Activated CD8-positive, alpha-beta memory T cell treated with anti-CD3 and anti-CD28 coated beads for 1 hour (primary cell): ENCODE measurements at places on chromosomes 3 and 15.

DNA sequence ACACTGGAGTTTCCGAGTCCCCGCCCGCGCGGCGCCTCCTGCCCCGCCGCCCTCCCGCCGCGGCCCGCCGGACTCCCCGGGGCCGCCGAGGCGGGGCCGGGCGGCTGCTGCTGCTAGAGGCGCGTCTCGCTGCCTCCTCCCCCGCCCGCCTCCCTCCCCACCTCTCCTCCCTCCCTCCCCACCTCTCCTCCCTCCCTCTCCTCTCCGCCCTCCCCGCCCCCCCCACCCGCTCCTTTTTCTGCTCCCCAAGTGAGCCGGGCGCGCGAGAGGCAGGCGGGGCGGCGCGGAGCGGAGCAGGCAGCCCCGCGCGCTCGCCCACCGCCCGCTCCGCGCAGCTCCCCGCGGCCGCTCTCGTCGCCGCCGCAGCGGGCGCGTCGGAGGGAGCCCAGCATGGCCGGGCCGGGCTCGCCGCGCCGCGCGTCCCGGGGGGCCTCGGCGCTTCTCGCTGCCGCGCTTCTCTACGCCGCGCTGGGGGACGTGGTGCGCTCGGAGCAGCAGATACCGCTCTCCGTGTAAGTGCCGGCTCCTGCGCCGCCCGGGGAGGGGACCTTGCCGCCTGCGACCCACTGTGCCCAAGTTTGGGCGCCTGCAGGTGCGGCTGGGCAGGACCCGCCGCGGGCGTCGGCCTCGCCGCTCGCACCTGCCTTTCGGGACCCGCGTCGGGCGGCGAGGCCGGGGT, at the start of gene CACNA2D3:
Gene CACNA2D3 (plus strand): TSS at position 229 of the 679 bp plus-strand sequence.
- DNase-seq: no peak

DNA sequence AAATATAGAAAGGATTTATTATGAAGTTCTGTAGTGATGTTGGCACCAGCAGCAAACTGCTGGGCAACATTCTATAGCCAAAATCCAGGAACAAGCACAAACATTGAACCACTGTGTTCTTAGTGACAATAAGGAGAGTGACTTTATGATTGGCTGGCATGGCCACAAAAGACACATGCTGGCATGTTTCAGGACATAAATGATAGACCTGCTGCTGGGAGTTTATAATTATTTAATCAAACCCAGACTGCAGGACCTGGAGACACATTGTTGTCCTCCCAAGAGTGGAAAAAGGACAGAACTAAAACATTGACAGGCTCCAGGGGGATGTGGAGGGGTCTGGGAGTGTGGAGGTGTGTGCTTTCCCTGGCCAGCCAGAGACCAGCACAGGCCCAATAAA, 255.3 kb upstream of the LRTM1 start:
- no peak for DNase-seq

- no peak for DNase-seq
These were observed 75.6 kb downstream of the BFSP2 start for GRCh38 chr3:133475245-133476010.

DNA sequence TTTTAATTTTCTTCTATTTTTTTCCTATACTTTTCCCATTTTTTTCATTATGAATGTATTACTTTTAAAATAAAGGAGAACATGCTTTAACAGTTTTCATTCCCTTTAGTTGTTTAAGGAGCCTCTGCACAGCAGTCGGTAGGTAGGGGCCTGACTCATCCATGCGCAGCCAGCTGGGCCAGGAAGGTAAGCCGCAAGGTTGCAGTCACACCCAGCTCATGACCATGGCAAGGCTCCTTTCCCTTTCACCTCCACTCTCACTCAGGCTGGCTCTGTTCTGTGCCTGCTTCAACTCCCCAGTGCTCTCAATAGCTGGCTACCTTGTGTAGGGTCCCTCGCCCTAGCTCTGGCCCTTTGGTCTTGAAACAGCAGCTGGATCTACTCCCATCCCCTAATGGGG, 17.4 kb upstream of the ANKRD34C start:
- DNase-seq: no peak

- no peak for DNase-seq
These were observed 659 bp upstream of the MYH15 start for GRCh38 chr3:108511055-108511454.

DNA sequence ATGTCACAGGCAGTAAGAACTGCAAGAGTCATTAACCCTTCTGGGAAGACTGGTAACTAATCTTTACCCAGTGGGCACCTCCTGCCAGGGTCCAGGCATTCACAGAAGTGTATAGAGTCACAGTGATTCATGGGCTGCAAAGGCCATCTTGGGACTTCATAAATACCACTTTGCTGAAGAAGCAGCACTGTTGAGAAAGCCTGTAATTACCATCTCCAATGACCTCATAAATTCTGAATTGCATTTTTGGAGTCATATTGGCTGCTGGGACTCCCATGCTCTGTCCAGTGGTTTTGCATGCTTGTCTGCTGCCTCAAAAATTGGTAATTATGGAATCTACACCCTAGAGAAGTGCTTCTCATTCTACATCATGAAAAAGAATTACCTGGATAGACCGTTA, 837.2 kb downstream of the NTRK3 start:
- DNase-seq: no peak

DNA sequence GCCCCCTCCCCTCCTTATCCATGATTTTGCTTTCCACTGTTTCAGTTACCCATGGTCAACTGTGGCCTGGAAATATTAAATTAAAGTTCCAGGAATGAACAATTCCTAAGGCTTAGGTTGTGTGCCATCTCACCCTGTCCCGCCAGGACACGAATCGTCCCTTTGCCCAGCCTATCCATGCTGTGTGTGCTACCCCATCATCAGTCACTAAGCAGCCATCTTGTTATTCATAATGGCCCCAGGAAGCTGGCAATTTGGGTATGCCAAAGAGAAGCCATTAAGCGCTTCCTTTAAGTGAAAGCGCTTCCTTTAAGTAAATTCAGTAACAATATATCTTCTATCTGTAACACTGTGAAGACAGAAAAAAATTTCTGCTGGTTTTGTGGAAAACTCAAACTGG, 49.2 kb upstream of the LDHAL6B start:
- no peak for DNase-seq

DNA sequence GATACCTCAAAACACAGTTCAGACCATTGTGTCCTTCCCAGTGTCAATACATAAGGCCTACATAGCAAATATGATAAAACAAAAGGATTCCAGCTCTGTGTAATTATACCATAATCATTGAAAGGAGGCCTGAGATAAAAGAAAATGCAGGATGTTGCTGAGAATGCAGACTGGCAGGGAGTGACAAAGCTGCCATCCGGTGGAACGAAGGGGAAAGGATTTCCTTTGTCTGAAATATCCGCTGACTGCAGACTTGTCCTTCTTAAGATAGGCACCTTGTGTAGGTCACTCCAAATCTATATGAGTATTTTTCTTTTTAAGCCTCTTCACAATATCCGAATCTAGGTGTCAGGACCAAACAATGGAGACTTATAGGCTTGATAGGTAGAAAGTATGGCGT, 108.0 kb downstream of the KCNH8 start:
- no peak for DNase-seq

GRCh38 chr3:61613666-61614065, 52.3 kb downstream of the PTPRG start:
- no peak for DNase-seq

- DNase-seq: no peak
These were observed 317 bp upstream of the MESP2 start for GRCh38 chr15:89775815-89776214.

DNA sequence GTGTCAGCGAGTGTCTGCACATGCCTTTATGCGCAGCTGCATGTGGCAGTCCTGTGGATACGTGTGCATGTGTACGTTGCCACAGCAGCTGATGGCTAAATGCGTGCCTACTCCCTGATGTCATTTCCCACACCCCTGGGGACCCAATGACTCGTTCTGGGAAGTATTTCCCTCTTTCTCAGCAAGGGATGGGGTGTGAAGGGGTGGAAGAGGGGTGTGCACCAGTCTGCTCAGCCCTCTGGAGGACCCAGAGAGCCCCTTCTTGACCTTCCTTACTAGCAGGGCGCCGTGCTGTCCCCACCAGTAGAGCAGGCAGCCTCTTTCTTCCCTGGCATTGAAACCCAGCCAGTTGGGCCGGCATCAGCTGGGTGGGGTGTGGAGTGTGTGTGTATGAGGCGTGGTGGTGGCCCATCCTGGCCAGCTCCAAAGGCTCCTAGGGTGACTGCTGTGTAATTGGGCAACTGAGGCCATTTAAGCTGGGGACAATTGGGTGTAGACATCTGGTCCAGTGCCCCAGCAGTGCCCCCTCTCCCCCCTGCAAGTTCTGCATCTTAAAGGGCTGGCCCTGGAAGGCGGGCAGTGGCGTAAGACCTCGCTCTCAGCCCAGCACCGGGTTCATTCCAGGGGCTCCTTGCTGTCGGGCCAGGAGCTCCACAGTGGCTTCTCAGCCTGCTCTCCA, 19.2 kb downstream of the SNX33 start:
- no peak for DNase-seq

- no peak for DNase-seq
These were observed 477.1 kb upstream of the KCNMB2 start for GRCh38 chr3:178059119-178059518.

DNA sequence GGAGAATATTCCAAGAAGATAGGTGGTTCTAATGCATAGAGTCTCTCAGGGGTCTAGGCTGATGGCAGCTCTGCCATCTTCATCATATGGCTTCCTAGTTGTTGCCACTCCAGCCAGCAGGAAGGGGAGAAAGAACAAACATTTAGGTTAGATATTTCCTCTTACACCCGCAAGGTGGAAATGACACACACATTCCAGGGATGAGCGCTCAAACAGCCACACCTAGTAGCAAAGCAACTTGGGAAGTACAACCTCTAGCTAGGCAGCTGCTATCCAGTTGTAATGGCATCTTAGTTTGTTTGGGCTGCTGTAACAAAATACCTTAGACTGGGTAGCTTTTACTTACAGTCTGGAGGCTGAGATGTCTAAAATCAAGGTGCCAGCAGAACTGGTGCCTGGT, 51.9 kb upstream of the ADAMTSL3 start:
- DNase-seq: no peak

- no peak for DNase-seq
These were observed 27.1 kb downstream of the GOLGB1 start for GRCh38 chr3:121722411-121722810.

DNA sequence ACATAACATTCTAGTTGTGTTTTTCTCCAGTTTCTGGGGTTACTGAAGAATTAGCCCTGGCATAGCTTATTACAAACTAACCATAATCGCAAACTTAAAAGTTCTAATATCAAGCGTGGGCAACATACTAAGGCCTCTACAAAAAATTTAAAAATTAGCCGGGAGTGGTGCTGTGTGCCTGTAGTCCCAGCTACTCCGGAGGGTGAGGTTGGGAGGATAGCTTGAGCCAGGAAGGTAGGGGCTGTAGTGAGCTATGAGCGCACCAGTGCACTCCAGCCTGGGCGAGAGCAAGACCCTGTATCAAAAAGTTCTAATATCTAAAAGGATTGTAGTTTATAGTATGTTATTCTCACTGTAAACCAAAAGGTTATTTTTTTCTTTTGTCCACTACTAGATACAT, 1.1 kb downstream of the OIP5 start:
- no peak for DNase-seq

GRCh38 chr3:24177201-24177600, 232.1 kb downstream of the NR1D2 start:
- no peak for DNase-seq

- no peak for DNase-seq
These were observed 41.9 kb upstream of the SLC6A1 start for GRCh38 chr3:10950476-10951294.

GRCh38 chr3:41627477-41628087, 334.3 kb downstream of the ULK4 start:
- DNase-seq: no peak

DNA sequence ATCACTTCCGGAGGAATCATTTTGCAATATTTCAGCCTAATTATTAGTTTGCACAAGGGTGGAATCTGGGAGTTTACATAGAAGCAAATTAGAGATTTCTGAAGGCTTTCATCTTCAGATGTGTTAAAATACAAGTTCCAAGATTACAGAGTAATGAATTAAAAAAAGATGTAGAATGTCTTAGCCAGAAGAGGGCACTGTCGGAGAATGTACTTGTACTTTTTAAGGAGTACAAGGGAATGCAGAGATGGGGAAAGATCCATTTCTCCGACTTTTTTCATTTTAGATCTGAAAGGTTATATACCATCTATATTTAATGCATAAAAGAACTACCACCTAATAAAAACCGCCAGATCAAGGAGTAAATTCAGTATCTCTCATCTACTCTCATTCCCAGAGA, 43.1 kb upstream of the WDR5B start:
- no peak for DNase-seq

- no peak for DNase-seq
These were observed 261.3 kb upstream of the NECTIN3 start for GRCh38 chr3:110810356-110810755.

GRCh38 chr3:54849360-54849759, 78.5 kb downstream of the LRTM1 start:
- no peak for DNase-seq

GRCh38 chr3:12986521-12986920, 86.7 kb downstream of the IQSEC1 start:
- DNase-seq: no peak

DNA sequence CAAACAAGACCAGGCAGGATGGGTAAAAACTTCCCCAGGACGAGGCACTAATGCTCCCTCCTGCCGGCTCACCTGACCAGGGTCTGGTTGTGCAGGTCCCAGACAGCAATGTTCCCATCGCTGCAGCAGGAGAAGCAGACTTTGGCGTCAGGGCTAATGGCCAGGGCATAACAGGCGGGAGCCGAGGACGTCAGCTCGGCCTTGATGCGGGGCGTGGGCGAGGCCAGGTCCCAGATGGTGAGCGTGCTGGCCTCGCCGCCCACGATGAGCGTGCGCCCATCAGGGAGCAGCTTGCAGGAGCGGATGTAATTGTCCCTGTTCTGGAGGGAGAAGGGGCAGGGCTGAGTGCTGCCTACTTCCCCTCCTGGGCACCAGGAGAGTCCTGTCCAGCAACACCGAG, 43.4 kb downstream of the TLE3 start:
- no peak for DNase-seq

- no peak for DNase-seq
These were observed at the start of gene RPP25 for GRCh38 chr15:74956648-74957475. RPP25 (minus strand) TSS chr15:74956772; CDS start chr15:74956583, 189 bp downstream.

DNA sequence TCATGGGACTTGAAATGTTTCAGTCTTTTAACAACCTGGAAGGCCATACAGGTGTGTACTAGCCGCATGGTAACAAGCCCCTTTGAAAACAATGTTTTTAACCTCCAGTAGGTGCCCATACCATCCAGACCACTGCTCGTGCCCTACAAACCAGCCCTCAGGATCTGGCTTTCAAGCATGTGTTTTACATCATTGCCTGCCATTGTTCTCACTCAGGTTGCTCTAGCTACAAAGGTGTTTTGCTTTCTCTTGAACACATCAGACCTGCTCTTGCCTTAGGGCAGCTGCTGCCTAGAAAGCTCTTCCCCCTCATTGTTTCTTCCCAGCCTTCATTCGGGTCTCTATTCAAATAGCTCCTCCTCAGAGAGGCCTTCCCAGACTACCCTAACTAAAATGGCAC, 32.3 kb upstream of the MAP3K13 start:
- no peak for DNase-seq

GRCh38 chr15:67863442-67863987, 23.7 kb upstream of the RNU6-1 start:
- no peak for DNase-seq

- DNase-seq: no peak
These were observed 271.5 kb upstream of the COL8A1 start for GRCh38 chr3:99366663-99367429.

GRCh38 chr3:157438194-157438730, 1.6 kb downstream of the PTX3 start:
- no peak for DNase-seq
